Placental pericyte (primary cell): ENCODE measurements at places on chromosomes 4 and X. TPM values are rescaled to one million over a fixed set of nuclear protein-coding genes. Genes with fewer than 3 reads are reported as not detected.

RHOXF2B gene
- total RNA-seq: not detected in 2 replicates

KCTD8 gene
- total RNA-seq: 0.43 TPM in 1 of 2 replicates, not detected in the other

NEUROG2 gene
- total RNA-seq: not detected in 2 replicates

PNMA6F gene
- not detected in 2 replicates for total RNA-seq

IL2RG gene
- total RNA-seq: 0.43 TPM in 1 of 2 replicates, not detected in the other

NDP gene
- total RNA-seq: 0.86 TPM in 1 of 2 replicates, not detected in the other

IRS4 gene
- under 0.01 TPM in 1 of 2 replicates, not detected in the other for total RNA-seq

PAGE1 gene
- not detected in 2 replicates for total RNA-seq

TMEM150C gene
- total RNA-seq: 0.14 TPM in 1 of 2 replicates, not detected in the other

RGS12 gene
- total RNA-seq: 11.4 and 20.0 TPM in 2 replicates

NHSL2 gene
- total RNA-seq: under 0.01 and 1.4 TPM in 2 replicates

NPY2R gene
- not detected in 2 replicates for total RNA-seq

ZNF41 gene
- 7.0 and 10.0 TPM in 2 replicates for total RNA-seq

SUPT20HL2 gene
- under 0.01 and 0.43 TPM in 2 replicates for total RNA-seq

MAPK10 gene
- 1.8 and 3.9 TPM in 2 replicates for total RNA-seq

AFM gene
- total RNA-seq: not detected in 2 replicates

SLC7A11 gene
- total RNA-seq: 45.4 and 101 TPM in 2 replicates

KLB gene
- total RNA-seq: under 0.01 TPM in 1 of 2 replicates, not detected in the other

GAGE10 gene
- total RNA-seq: not detected in 2 replicates

RAB41 gene
- not detected in 2 replicates for total RNA-seq

C4orf54 gene
- total RNA-seq: under 0.01 TPM in 1 of 2 replicates, not detected in the other

TIGD4 gene
- under 0.01 TPM in 1 of 2 replicates, not detected in the other for total RNA-seq

HSD17B13 gene
- 0.14 and 0.22 TPM in 2 replicates for total RNA-seq

CYBB gene
- under 0.01 and 0.14 TPM in 2 replicates for total RNA-seq

CSN2 gene
- total RNA-seq: not detected in 2 replicates

ATP8A1 gene
- total RNA-seq: under 0.01 and 2.4 TPM in 2 replicates

METAP1 gene
- total RNA-seq: 27.4 and 74.9 TPM in 2 replicates

STK26 gene
- total RNA-seq: 10.1 and 11.3 TPM in 2 replicates

ADGRL3 gene
- total RNA-seq: under 0.01 TPM in 1 of 2 replicates, not detected in the other
